ENCODE measurements at places on chromosomes 7 and 10.

DNA sequence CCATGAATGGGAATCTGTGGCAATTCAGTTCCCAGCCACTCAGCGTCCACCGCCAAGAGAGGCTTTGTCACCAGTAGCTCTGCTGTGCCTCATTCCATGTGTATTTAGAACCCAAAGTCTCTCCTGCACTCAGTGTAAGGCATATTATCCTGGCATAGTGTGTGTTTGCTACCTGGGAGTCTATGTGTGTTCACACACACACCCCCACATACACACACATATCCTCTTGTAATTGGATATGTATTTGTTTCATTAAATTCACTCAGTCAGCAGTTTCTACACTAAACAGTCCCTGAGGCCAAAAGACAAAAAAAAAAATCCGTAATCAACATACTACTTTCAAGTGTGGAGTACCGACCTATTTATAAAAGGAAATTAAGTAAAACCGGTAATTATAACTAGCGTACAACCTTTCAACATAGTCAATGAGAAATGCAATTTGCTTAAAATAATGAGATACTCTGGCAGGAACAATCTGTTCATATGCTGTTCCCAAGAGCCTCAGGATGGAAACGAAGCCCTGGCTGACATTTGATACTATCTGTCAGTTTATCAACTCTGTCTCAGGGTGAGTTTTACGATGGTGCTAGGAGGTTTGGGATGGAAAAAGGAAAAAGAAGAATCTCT, 425.8 kb upstream of the CELF2 start:
- DNase-seq, result no peak

GRCh38 chr7:158710651-158711102, 6.1 kb upstream of the NCAPG2 start:
- DNase-seq, result no peak

GRCh38 chr7:116810267-116811116, 51.9 kb upstream of the CAPZA2 start:
- DNase-seq, result no peak

DNA sequence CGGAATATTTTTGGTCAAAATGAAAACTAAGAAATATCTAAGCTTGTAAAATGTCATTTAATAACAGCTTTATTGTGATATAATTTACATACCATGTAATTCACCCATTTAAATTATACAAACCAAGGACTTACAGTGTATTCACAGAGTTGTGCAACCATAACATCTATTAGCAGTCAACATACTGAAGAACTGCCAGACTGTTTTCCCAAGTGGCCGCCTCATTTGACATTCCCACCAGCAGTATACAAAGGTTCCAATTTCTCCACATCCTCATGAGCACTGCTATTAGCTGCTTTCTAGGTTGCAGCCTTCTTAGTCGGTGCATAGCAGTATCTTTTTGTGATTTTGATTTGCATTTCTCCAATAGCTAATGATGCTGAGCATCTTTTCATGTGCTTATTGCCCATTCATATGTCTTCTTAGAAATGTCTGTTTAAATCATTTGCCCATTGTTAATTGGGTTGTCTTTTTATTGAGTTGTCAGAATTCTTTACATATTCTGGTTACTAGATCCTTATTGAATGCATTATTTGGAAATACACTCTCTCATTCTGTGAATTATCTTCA, 153.0 kb upstream of the FGFR2 start:
- DNase-seq, result no peak

DNA sequence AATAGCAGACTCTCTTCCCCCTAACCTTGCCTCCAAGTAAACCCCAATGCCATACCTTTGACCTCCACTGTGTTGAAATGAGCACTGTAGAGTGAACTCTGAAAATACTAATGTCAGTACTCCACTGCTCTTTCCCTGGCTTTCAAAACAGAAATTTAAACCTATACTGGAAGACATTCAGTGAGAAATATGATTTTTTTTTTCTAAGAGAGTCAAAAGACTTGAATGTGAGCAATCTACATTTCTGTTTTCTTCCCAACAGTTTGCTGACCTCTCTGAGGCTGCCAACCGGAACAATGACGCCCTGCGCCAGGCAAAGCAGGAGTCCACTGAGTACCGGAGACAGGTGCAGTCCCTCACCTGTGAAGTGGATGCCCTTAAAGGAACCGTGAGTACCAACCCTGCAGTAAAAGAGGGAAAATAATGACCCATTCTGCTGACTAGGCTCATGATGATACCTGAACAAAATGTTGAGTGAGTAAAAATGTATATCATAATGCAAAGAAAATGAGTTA, 6.4 kb downstream of the VIM start:
- DNase-seq, result no peak

DNA sequence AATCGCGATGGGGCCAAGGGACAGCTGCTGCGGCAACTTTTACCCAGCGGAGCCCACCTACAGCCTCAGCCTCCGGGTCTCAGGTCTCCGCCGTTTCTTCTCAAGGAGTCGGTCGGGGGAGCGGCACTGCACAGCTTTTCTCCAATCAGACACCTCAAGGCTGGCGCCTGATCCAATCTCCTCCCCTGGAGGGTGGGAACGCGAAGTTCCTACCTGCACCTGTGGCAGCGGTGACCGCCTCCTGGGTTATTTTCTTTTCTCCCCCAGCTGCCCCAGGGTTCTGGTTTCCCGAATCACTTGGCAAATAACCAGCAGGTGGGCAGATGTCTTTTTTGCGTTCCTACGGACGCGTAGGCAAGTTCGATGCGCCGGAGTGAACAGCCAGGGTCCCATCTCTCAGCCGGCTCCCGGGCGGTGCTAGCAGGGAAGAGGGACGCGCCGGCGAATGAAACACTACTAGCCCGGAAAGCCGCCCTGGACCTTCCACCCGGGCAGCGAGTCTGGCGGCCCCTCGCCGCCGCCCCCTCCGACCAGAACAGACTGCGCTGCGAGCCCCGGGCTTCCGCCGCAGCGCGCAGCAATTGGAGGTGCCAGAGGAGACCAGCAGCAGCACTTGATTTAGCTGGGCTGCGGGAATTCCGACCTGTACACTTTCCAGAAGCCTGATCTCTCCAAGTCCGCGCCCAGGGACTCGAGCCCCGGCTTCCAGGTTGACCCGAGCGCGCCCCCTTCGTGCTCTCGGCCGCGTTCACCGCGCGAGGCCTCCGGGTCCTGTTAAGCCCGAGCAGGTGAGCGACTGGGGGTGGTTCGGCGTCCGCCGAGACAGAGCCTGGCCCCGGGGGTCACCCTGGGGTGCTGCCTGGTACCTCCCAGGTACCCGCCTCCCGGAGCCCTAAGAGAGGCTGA, at the start of gene PRR15:
Gene PRR15 (plus strand): TSS at position 246 of the 906 bp plus-strand sequence. CDS start 2,495 bp downstream, outside the sequence.
- DNase-seq, result no peak

DNA sequence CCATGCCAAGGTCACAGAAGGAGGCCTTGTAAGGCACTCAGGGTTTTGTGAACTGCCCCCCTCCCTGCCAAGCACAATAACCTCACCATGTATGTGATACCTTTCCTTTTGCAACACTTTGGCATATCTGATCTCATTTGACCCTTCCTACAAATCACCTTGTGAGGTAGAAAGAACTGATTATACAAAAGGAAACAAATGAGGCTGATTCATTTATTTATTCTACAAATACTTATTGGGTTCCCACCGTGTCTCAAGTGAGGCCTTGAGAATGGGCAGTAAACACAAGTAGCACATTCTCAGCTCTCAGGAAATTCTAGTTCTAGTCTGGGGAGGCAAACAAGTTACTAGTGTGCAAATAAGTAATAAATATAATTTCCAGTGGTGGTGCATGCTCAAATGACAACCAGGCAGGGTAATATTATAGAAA, 19.6 kb downstream of the PLCE1 start:
- no peak for DNase-seq

DNA sequence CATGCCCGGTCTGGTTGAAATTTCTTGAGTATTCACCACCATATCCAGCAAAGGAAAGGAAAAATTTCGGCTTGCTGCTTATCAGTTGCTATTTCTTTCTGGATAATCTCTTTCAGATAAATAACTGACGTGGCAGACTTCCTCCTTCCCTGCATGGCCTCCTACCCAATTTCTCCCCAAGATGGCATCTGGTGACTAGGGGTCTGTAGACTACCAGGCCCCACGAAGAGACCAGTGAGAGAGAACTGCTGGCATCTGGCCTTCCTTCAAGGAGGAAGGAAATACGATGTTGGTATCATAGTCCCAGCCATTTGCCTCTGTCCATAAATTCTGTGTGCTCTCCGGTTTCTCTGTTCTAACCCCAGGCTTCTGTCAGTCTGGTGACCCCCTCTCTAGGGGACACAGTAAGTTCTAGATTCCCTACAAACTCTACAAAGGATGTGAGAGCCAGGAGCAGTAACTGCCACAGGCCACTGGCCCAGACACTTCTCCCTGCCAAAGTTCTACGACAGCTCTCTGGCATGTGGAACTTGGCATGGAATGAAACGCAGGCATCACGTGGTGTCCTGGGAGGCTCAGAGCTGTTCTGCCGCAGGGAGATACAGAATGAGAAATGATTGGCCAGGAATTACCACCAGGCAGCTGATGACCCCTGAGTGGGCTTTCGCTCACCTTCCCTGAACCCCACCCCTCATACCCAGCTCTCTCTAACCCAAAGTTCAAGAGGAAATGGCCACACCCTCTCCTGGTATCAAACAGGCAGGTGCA, 30.0 kb upstream of the MSRB2 start:
- DNase-seq, result peak; percentile 87

GRCh38 chr7:75631711-75632110, 107.0 kb downstream of the HIP1 start:
- DNase-seq, result no peak

DNA sequence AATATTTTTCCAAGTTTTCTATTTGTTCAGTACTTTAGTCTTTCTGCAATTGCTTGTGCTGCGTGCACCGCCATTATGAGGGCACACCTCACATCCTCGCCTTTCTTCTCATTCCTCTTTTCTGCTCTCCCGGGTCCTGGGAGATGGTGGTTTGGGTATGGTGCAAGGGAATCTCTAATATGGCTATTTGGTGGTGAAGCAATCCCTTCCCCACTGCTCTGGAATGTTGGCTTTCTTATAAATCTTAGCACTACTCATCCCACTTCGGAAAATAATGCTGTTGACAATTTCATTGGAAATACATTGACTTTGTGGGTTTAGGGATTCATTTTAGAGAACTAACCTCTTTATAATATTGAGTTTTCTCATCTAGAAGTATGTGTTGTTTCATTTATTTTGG, 1.9 kb upstream of the GCK start:
- DNase-seq, result no peak

DNA sequence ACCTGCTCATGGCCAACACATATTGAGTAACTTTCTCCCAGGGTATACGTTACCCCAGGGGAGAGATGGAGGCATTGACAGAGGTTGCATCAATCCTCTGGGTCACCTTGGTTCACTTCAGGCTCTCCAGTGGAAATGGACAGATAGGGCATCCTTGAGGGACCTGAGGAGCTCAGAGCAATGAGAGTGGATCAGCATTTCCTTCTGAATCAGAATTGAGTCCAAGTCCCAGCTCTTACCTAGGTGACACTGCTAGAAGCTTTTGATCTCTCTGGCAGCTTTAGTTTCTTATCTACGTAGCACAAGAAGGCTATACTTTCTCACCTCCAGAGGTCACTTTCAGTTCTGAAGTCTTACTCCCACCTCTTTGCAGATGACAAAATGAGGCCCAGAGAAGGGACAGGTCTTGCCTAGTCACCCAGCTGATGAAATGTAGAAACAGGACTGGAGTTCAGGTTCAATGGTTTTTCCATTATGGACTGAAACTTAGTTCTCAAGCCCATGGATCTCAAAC, 35.2 kb downstream of the PANK1 start:
- DNase-seq, result no peak

DNA sequence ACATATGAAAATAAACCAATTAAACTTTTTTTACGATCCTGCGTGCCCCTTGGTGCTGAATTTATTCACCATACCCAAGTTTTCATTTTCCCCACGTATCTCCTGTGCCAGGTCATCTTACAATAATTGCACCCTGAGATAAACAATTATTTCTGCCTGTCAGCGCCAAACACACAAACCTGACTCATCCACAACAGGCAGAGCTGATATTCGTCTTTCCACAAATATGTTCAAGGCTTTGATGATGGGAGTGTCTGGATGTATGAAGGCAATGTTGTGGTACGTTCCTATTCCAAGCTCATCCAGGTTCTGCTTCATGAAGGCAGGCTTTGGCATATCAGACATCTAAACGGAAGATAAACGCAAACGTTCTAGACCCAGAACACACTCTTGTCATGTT, 45.8 kb upstream of the RHEB start:
- DNase-seq, result no peak

Measured in NCI-H446 (cell line).